ENCODE measurements at places on chromosomes 6 and 20.

DNA sequence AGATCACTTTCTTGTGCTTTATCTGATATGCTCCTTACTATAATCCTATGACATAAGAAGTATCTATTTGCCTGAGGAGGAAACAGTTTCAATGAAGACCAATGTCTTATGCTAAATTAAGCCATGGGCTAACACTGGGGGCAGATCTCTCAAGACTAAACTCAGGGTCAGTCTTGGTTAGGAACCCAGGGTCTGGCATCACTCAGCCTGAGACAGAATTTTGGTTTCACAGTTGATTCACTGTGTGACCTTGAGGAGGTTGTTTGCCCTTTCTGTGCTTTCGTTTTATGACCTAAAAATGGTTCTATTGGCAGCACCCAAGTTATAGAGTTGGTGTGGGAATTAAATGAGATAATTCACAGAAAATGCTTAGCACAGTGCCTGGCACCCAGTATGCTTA lies 4.9 kb upstream of the BCAS1 start:
- DNase-seq = no peak

- no peak for DNase-seq
Measured at GRCh38 chr6:89555806-89556205, 82.7 kb downstream of the LYRM2 start.

GRCh38 chr20:50292591-50293283 lies 102.1 kb downstream of the CEBPB start:
- peak; percentile 78 for DNase-seq

GRCh38 chr6:12354499-12354898 lies 64.3 kb downstream of the EDN1 start:
- DNase-seq = no peak
